CD4-positive, alpha-beta T cell treated with Interleukin-17A for 1 hour (primary cell): ENCODE measurements at places on chromosomes 7 and 10.

DNA sequence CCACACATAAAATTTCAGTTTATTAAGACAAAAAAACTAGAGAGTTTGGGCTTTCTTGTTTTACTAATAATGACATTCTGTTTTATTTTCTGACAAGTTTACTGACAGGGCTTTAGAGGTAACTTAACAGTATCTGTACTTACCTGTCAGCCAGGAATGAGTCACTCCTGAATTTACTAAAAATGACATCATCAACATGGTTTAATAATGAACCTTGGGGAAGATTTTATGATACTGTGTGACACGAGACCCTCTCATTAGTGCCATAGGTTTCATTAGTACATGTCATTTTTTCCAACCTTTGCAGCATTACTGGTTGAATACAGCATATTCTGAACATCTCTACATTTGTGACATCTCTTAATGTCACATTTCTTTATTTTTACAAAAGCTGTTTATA lies 131.1 kb downstream of the KCND2 start:
- DNase-seq = no peak

DNA sequence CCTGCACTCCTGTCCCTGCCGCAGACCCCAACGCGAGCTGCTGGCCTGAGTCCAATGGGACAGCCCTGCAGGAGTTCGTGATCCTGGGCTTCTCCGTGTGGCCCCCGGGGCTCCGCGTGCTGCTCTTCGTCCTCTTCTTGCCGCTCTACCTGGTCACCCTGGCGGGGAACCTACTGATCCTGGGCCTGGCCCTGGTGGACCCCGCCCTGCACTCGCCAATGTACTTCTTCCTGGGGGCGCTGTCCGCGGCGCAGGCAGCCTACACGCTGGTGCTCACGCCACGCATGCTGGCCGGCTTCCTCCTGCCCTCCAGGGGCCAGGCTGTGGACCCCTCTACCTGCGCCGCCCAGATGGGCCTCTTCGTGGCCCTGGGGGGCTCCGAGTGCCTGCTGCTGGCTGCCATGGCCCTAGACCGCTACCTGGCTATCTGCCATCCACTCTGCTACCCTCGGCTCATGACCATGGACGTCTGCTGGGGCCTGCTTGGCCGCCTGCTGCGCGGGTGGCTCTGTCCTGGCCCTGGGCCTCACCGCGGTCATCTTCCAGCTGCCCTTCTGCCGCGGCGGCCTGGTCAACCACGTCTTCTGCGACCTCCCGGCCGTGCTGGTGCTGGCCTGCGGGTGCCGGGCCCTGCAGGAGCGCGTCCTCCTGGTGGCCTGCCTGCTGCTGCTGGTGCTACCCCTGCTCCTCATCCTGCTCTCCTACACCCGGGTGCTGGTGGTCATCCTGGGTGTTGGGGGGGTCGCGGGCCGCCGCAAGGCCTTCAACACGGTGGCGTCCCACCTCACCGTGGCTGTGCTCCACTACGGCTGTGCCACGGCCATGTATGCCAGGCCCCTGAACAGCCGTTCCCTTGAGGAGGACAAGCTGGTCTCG lies 71.7 kb downstream of the RBAK start:
- no peak for DNase-seq

DNA sequence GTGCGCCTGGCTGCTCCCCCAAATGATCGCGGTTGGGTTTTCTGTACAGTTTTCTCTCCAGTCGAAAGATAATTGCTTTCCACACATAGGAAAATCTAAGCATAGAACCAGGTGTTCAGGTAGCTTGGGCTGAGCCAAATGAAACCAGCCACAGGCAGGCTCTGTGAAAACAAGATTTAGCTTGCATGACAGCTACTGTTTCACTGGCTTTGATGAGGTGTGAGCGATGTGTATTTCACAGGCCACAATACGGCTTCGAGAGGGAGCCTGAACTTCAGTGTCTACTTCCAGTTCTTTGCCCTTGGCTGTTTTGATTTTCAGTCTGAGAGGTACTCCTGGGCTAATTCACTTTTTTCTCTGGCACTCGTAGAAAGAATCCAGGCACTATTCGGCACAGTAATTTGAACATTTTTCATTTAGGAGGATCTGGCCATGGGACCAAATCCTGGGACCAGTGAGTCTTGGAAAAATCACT lies 110.5 kb downstream of the JCAD start:
- DNase-seq = no peak

DNA sequence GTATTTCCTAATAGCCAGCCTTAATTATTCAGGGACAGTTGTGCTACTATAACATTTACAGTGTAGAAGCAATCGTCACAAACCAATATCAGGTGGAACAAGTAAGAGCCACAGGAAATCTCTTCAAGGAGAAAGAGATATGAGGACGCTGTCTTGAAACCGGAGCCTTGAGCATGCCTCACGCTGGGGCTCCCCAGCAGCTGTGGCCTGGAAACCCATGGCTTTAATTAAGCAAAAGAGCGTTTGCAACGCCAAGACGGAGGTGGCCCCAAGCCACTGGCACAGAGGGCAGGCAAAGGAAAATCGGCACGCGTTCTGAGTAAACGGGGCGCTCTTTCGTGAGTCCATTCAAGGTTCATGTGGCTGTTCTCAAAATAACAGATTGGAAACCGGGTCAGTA lies 84.4 kb downstream of the C10orf90 start:
- no peak for DNase-seq

GRCh38 chr10:6979371-6979770 lies 399.3 kb upstream of the PRKCQ start:
- DNase-seq = no peak

DNA sequence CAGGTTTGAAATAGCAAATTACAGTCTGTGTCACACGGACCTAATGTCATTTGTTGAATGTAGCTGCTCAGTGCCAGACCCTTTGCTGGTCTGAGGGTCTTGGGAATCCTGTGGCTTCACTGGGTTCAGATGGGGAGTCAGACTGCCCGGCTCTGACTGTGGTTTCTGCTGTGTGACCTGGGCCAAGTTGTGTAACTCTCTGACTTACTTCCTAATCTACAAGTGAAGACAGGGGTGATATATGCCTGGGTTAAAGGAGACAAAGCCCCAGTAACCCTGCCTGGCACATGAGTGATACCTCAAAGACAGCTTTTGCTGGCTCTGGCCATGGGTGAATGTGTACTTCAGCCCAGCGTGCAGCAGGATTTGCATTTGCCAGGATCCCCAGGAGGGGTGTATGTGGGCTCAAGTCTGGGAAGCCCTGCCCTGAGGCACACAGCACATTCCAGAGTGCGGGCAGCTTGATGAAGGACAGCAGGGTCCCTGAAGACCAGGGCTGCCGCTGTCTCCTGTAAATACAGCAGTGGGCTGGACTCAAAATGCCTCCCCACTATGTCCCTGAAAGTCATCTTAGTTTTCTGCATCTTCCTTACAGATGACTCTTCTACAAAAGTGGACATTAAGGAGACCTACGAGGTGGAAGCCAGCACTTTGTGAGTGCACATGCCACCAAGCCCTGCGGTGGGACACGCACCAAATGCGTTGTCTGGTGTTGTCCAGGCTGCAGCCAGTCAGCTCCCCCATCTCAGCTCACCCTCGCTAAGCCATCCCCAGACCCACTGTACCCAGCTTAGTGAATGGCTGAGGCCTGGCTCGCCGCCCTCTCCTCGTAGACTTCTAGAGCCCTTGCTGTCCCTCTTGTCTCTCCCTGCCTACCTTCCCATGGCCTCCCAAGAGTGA lies 16.4 kb downstream of the NACAD start:
- no peak for DNase-seq

DNA sequence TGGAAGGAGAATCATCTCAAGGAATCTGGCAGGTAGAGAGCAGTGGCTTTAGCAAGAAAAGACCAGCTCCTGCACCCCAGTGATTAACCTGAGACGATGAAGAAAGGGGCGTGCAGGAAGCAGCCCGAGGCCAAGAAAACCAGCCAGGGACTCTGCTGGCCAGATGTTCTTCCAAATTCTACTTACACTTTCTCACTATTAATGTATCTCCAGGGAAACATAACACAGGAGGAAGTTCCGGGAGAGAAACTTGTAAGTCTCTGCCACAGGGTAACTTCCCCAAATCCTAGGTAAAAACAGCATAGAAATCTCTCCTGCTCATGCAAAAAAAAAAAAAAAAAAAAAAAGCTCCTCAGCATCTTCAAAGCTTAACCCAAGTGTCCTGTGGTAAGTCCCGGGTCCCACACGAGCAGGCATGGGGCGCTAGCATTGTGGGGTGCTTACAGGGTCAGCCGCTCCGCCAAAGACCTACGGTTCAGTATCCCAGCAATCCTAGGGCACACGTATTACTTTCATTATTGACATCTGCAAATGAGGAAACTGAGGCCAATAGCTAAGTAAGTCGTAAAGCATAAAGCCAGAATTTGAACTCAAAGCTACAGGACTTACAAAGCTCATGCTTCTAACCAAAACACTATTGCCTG lies 97.2 kb upstream of the GNA12 start:
- no peak for DNase-seq

DNA sequence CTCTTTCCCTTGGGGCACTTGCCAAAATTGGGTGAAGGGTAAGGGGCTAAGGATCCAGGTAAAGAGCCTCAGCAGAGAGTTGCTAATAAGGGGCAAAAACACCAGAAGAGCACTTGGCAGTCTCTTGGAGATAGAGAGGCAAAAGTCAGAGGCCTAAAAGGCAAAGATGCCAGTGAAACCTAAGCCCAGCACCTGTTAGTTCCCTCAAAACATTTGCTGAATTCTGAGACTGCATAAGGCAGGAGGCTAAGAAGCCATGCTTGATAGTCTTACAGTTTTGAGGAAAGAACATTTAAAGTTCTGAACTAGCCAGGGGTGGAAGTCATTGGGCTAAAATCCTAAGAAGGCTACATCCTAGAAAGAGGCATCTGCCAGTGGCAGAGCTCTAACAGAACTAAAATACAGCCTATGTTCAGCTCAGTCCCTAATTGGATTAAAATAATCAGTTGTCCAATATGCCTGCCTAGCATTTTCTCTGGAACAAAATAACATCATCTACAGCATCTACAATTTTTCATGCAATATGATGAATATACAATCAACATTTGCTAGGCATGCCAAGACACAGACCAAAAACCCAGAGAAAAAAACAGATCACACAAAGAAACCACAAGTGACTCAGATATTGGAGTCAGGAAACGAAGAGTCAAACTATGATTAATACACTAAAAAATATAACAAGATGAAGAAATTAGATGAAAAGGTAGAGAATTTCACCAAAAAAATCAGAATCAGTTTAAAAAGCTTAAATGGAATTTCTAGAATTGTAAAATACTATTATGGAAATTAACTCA lies 7.7 kb downstream of the HTR7 start:
- no peak for DNase-seq

GRCh38 chr7:101125989-101126650 lies 784 bp upstream of the SERPINE1 start:
- DNase-seq = peak; percentile 22

GRCh38 chr10:128064108-128064969 lies 61.9 kb downstream of the MKI67 start:
- DNase-seq = peak; percentile 73

DNA sequence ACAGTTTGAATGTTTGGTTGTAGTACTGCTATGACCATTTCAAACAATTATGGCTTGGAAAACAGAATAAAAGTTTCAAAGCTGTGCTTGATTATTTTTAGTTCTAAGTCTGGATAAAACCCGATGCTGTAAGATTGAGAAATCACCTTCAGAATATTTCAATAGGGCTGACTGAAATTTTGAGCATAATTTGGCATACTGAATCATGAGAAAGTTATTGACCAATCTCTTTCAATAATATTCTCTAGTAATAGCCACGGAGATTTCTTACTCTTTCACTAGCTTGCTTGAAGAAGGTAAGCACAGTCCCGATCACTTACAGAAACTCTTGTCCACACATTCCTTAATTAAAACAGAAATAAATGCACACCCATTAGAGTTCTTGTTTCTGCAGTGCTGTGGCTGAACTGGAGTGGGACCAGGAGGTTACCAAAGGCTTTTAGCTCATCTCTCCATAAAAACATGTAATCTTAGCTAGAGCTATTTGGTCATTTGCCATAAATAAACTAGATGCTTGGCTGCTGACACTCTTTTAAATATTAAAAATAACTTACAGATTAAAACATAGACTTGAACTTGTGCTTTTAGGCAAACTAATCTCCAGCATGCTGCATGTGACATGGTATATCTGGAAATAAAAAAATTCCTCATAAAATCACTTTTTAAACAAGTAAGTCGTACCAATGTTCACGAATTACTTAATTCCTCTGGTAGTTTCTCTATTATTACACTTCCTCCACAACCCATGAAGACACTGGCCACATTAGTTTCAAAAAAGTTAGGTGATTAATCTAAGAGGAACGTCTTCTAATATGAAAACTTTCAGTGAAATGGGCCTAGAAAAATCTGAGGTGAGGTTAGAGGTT lies 97.8 kb downstream of the AGMO start:
- DNase-seq = no peak

GRCh38 chr10:8137726-8138125 lies 83.2 kb downstream of the GATA3 start:
- no peak for DNase-seq

- DNase-seq = no peak
Observed at GRCh38 chr10:117552701-117553141, 10.2 kb downstream of the EMX2 start.

DNA sequence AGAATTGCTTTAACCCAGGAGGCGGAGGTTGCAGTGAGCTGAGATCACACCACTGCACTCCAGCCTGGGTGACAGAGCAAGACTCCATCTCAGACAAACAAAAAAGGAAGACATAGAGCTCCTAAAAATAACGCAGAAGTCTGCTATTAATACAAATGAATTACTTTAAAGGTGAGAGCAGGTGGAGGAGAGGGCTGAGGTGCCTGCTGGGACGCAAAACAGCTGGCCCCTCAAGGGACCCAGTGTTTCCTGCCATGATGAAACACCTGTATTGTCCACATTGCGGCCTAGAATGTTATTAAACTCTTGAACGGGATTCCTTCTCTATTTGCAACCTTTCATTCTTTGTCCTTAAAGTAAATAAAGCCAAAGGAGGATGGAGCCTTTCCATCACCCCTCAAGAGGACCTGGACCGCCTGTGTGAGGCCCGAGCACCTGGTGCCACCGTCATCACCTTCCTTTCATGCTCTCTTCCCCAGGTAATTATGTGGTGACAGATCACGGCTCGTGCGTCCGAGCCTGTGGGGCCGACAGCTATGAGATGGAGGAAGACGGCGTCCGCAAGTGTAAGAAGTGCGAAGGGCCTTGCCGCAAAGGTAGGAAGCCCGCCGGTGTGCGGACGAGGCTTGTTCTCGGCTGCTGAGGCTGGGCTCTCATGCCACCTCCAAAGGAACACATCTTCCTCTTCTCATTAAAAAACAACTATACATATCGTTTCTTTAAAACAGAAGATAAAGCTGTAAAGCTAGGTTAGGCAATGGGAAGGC lies 136.7 kb downstream of the EGFR start:
- no peak for DNase-seq
